Erythroblast (primary cell): ENCODE measurements at places on chromosomes 7 and 10.
A peak's percentile ranks its signal among the peaks of the same experiment; 100 is the strongest.

- DNase-seq, result no peak
Observed at GRCh38 chr7:94394109-94394436, 622 bp upstream of the COL1A2 start.

GRCh38 chr7:129771201-129771927 lies 159.8 kb downstream of the NRF1 start:
- peak; percentile 17 for DNase-seq

DNA sequence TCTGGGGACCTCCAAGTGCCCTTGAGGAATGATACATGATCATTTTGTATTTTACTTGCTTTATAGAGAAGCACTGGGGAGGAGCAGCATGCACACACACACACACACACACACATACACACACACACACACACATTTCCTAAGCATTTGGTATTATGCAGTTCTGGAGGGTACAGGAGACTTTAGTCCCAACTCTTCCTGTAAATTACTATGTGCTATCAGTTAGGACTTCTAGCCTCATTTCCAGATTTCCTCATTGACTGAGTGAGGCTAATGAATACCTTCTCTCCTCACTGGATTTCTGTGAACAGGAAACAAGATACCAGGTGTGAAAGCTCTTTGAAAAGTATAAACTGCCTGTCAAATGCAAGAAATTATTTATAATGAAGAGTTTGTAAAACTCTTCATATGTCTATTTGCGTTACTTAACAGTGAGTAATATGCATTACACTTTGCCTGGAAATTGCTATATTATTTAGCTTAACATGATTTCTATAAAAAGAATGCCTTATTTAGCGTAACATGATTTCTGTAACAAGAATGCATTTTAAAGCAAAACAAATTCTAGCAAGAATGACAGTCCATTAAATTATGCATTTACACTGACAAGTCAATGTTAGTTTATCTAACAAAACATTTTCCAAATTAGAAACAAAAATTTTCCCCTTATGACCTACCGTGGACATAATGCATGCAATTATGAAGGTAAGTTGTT lies 34.2 kb downstream of the ACTA2 start:
- DNase-seq, result no peak

- DNase-seq, result no peak
Observed at GRCh38 chr10:96212911-96213310, 58.5 kb downstream of the BLNK start.

GRCh38 chr7:13797545-13797944 lies 191.9 kb downstream of the ETV1 start:
- DNase-seq, result no peak

- no peak for DNase-seq
Observed at GRCh38 chr10:46518028-46518725, 38.3 kb downstream of the GPRIN2 start.

GRCh38 chr10:34190580-34190979 lies 624.5 kb downstream of the PARD3 start:
- no peak for DNase-seq

DNA sequence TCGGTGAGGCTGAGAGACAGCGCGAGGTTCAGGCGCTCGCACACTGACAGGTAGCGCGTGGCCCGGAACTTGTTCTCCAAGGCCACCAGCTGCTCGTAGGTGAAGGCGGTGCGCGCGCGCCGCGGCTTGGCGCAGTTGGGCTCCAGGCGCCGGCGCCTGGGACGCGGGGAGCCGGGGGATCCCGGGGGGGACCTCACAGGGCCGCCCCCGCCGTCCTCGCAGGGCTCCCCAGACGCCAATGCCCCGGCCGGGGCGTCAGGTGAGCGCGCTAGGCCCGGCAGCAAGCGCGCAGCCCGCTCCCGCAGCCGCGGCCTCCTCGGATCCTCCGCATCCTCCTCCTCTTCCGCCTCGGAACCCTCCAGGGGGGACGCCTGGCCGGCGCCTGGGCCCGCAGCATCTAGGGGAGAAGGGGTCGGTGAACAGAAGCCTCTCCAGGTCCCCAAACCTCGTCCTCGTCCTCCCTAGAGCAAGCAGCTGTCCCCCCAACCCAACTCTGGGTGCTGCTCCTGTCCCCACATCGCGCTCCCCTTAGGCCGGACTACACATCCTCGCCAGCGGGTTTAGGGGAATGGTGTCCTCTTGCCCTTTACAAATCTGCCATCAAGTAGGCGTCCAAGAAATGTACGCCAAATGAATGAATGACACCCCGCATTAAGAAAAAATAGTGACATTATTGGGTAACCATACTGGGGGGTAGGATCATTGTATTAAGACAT lies 1.9 kb downstream of the NKX1-2 start:
- DNase-seq, result peak; percentile 52

GRCh38 chr7:115113131-115113530 lies 191.2 kb downstream of the MDFIC start:
- DNase-seq, result no peak
